ENCODE measurements at places on chromosomes 11 and 22.

DNA sequence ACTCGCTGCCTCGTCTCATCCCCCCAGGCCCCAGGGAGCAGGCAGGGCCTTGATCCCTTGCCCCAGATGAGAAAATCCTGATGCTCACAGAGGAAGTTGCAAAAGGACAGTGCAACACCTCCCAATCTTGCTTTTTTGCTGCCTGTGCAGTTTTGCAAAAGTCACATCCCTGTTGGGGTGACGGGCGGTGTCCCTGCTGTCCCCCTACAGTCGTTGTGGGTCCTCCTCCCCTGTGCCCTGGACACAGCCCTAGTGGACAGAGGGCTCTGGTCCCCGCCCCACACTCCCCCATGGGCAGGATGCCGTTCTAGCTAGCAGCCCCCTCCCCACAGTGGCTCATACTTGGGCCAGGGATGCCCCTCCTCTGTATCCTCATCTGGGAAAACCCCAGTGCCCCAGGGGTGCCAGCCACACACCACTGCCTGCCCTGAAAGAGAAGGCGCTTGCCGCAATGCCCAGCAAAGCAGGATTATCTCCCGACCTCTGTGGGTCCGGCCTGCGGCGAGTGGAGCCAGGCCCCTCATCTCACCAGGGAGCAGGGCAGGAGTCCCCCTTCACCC is 18.4 kb upstream of the CTSD start:
- no peak for DNase-seq
- no peak overlapping the region for H3K4me3 ChIP-seq
- no peaks in the 10 kb centered on the region for H3K27me3 ChIP-seq
- no peaks in the 10 kb centered on the region for H3K4me1 ChIP-seq
- H3K36me3 ChIP-seq, result no peaks in the 10 kb centered on the region

DNA sequence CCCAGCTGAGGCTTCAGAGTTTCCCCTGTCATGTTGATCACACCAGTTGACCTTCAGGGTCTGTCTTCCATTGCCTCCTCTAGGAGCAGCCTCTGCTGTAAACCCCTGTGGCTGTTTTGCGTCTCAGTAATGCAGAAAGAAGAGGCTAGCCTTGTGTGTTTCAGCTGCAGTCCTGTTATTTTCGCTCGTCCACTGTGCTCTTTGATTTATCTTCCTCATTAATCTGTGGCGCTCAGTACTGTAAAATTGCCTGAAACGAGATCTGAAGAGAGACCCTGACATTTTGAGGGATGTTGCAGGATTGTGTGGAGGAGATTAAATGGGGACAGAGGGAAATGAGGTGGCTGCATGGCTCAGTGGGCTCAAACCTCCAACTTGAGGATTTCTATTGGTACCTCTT is 163.7 kb downstream of the DBX1 start:
- no peak for DNase-seq
- no peaks in the 10 kb centered on the region for H3K27me3 ChIP-seq
- no peaks in the 10 kb centered on the region for H3K4me1 ChIP-seq
- H3K4me3 ChIP-seq, result no peak overlapping the region

DNA sequence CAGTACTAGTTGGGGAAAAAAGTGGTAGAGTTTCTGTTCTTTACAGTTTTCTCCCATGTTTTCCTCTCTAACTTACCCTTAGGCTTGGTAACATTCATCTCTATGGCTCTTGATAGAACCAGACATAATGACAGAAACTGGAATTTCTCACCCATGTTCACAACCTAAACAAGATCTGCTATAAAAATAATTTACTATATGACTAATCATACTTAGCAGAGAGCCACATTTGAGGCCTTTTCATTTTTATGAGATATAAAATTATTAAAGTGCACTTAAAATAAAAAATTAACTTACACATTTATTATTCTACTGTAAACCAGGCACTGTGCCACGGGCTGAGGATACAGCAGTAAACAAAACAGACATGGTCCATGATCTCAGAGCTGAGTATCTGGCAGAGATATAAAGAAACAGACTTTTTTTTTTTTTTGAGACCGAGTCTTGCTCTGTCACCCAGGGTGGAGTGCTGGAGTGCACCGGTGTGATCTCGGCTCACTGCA is 98.1 kb downstream of the GAB2 start:
- peaks cover 8% of the 10 kb centered on the region for H3K4me1 ChIP-seq
- H3K27ac ChIP-seq, result peak overlapping the region; percentile 77
- no peaks in the 10 kb centered on the region for H3K27me3 ChIP-seq

- no peak overlapping the region for H3K4me3 ChIP-seq
- H3K36me3 ChIP-seq, result no peaks in the 10 kb centered on the region
- peak; percentile 78 for DNase-seq
- peaks cover 13% of the 10 kb centered on the region for H3K4me1 ChIP-seq
Observed at GRCh38 chr11:86940122-86940777, 14.9 kb downstream of the FZD4 start.

GRCh38 chr22:36449596-36450175 is 31.8 kb downstream of the TXN2 start:
- H3K27me3 ChIP-seq, result no peaks in the 10 kb centered on the region
- DNase-seq, result no peak
- H3K27ac ChIP-seq, result peak overlapping the region; percentile 96

All from uterus (tissue), 4 donors.